ENCODE measurements at places on chromosomes 3 and 15.

DNA sequence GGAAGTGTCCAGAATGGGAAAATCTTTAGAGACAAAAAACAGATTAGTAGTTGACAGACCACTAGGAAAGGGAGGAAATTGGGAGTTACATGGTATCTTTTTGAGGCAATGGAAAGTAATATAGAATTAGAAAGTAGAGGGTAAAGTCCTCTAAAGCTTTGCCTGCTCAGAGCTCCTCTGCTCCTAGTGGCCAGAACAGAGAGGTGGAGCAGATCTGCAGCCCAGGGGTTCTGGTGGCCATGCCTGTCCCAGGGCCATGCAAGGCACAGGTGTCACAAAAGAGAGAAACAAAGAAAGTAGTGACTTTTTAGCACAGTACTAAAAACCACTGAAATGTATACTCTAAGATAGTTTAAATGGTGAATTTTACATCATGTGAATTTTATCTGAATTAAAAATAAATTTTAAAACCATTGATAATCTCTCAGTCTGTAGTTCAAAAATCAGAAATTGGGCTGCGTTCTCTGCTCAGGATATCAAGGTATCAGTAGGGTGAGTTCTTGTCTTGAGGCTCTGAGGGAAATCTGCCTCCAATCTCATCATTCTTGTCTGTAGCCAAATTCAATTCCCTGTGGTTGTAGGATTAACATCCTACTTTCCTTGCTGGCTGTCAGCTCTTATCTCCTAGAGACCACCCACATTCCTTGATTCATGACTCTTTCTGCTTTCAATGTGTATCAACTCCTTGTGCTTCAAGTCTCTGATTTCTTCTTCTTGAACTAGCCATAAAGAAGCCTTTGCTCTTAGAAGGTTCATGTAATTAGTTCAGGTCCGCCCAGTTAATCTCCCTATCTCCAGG lies 23.6 kb downstream of the PYGO1 start:
- no peak for DNase-seq

DNA sequence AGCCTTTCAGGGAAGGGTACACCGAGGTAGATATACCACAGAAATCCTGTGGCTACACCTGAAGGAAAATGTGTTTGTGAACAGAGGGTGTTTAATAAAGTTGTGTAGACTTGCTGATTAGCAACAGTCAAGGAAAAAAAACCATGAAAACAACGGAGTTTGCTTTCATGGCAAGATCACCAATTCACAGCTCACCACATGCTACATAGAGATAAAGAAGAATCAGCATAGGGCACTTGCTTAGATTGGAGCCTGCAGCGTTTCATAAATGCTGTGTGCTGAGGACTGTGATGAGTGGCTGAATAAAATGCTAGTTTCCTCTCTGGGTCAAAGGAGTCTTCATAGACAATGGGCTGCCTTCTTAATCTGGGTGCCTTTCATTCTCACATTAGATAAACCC lies 257.6 kb downstream of the SLC9A9 start:
- DNase-seq: no peak

- DNase-seq: no peak
These were observed 358.9 kb downstream of the RBMS3 start for GRCh38 chr3:29639578-29640290.

- DNase-seq: peak; percentile 4
These were observed 44.0 kb downstream of the PLSCR2 start for GRCh38 chr3:146425341-146425740.

DNA sequence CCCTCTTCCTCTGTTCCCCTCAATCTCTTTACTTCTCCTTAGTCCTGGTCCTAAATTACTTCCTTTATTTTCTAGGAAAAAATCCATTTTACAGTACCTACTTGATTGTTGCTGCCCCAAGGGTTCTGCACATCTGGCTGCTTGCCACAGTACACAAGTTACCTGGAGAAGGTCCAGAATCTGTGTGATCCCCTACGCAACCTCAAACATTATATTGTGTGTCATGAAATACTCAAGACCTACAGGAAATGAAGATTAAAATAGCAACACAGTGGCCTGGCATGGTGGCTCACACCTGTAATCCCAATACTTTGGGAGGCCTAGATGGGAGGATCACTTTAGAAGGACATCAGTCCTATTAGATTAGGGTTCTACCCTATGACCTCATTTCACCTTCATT lies 48.7 kb downstream of the PRKAR2A start:
- no peak for DNase-seq

- peak; percentile 92 for DNase-seq
These were observed 485 bp downstream of the CELF6 start for GRCh38 chr15:72319360-72319984.

Data from suppressor macrophage treated with lipopolysaccharide for 1 hour (primary cell).